Kidney capillary endothelial cell (primary cell): ENCODE measurements at places on chromosomes 2 and 18.

- no peak for DNase-seq
These were observed 49.3 kb downstream of the HIBCH start for GRCh38 chr2:190270298-190270697.

- no peak for DNase-seq
These were observed 276.4 kb downstream of the RPIA start for GRCh38 chr2:88967844-88968243.

GRCh38 chr2:36653967-36654694, 42.4 kb upstream of the VIT start:
- no peak for DNase-seq

GRCh38 chr18:79062806-79063205, 6.4 kb upstream of the ATP9B start:
- DNase-seq: no peak

DNA sequence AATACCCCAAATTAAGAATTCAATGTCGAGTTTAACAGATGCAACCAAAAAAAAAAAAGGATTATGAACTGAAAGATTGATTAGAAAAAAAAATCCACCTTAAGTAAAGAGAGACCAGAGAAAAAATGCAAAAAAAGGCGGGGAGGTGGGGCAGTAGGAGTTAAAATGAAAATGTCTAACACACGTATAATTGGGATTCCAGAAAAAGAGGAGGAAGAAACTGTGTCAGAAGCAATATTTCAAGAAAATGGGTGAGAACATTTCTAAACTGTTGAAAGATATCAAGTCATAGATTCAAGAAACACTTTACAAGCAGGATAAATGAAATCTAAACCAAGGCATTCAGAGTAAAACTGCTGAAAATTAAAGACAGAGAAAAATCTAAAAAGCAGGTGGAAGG, 226.9 kb downstream of the KLHL29 start:
- DNase-seq: no peak

DNA sequence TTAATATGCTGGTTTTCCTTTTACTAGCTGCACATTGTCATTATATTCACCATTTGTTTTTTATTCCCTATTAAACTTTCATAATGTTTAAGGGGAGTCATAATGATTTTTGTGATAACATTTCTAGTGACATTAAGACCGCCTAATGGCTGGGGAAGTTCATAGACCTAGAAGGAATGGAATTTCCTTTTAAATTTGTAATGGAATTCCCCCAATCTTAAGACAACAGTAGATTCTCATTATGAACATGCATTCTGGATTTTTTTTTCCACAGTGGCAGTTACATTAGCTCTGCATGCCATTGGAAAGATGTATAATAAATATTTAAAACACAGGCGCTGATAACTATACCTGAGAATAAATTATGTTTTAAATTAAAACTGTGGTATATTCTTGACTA, 8.4 kb downstream of the YPEL5 start:
- DNase-seq: no peak

DNA sequence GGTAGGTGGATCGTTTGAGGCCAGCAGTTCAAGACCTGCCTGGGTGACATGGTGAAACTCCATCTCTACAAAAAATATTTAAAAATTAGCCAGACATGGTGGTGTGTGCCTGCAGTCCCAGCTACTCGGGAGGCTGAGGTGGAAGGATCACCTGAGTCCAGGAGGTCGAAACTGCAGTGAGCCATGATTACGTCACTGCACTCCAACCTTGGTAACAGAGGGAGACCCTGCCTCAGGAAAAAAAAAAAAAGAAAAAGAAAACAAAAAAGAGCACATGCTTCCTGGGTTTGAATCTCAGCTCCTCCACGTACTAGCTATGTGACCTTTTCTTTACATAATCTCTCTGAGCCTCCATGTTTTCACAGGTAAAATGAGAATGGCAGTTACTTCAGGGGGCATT, 107.5 kb upstream of the STPG4 start:
- DNase-seq: no peak

DNA sequence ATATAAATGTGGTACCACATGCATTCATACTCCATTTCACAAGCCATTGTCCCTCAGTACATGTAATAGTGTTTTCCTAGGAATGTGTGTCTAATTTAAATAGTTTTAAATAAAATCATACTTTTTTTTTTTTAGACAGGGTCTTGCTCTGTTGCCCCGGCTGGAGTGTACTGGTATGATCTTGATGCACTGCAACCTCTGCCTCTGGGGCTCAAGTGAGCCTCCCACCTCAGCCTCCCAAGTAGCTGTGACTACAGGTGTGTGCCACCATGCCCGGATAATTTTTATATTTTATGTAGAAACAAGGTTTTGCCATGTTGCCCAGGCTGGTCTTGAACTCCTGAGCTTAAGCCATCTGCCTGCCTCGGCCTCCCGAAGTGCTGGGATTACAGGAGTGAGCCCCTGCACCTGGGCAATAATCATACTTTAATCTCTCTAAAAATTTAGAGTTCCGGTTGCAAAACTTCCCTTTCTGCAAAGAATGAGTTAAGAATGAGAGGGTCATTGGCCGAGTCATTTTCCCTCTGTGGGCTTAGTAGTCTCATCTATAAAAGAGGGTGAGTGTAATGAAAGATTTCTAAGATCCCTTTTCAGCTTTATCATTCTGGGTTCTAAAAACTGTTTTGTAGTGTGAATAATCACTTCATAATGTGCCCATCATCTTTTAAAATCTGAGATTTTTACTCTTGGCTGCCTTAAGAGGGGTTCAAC, 116.0 kb upstream of the PELI1 start:
- no peak for DNase-seq

GRCh38 chr2:238466243-238466756, 39.6 kb downstream of the ASB1 start:
- no peak for DNase-seq
